Activated T-helper 1 cell treated with Interleukin-2 at 50 U/mL for 16 hours (primary cell): ENCODE measurements at places on chromosomes 7 and 10.

GRCh38 chr10:26468700-26469099 lies 30.6 kb downstream of the APBB1IP start:
- DNase-seq, result peak; percentile 40

DNA sequence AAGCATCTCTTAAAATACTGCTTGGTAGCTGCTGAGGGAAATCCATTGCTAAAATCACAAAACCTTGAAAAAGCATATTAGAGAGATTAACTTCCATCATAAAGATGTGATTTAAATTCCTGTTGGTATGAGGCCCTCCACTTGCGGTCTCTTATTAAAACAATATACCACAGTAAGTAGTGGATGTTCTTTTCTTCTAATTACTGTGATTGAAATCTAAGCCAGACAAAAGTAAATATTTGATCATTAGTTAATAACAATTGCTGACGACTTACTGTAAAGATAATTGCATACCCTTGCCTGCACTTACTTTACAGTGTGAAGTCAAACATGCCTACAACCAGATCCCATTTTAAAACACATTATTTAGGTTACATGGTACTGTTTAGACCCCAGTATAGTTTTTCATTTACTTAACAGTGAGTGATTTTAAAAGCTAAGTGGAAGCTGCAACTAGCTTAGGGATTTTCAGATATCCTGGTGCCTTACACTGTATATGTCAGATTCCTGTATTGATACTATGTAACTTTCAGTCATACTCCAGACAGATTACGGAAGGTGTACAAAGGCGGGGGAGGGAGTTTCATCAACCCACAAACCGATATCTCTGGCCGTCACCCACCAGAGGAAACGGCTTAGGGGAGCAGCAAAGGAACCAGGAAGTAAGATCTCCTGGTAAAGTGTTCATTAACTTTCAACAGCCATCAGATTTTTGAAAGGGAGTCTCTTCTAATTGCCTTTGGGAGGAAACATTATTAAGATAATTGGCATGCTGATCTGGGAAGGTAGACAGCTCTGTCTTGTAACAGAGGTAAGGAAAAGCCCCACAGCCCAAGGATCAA lies 986 bp downstream of the NRP1 start:
- no peak for DNase-seq

DNA sequence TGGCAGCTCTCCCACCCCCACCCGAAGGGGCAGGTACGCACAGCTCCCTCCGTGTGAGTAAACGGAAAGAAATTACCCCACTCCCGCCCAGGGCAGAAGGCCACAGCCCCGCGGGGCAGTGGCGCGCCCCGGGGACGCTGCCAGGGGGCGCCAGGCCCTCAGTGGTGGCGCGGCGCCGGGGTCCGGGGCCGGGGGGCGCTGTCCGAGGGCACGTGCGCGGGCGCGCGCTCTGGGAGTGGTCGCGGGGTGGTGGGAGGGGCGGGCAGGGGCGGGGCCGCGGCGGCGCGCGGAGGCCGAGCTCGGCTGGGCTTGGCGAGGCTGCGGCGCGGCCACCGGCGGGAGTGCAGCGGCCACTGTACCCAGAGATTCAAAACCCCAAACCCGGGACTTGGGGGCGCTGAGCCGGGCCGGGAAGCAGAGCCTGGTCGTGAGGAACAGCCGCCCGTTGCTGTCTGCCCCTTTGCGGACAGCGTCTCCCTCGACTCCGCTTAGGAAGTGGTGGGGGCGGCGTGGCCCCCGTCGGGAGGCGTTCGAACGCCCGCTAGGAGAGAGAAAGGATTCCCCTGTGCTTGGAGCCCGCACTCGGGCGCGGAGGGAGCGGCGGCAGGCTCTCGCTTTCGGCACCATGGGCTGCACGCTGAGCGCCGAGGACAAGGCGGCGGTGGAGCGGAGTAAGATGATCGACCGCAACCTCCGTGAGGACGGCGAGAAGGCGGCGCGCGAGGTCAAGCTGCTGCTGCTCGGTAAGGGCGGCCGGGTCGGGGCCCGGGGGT lies at the start of gene GNAI1:
TSS of gene GNAI1 (plus strand) at position 296 of the 773 bp plus-strand sequence. CDS start at position 626, 330 bp downstream.
- no peak for DNase-seq

GRCh38 chr10:133158756-133159610 lies 1.0 kb upstream of the KNDC1 start:
- DNase-seq, result no peak

- no peak for DNase-seq
These were observed 40.4 kb upstream of the PODXL start for GRCh38 chr7:131596785-131597184.

GRCh38 chr10:22705527-22705926 lies 8.9 kb downstream of the PIP4K2A start:
- DNase-seq, result no peak

DNA sequence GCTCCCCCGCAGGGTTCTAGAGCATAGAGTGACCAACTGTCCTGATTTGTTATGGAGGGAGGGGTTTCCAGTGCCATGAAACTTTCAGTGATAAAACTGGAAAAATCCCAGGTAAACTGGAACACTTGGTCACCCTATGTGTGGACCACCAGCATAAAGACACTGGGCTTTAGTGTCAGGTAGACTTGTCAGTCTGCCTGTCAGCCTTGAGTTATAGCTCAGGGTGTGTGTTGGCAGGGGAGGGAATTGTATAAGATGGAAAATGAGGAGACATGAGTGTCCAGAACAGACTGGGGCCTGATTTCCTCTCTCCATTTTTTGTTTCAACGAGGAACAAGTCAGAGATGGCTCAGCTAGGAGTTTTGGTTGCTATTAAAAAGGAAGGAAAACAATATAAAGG lies 10.2 kb upstream of the EFCAB10 start:
- no peak for DNase-seq

DNA sequence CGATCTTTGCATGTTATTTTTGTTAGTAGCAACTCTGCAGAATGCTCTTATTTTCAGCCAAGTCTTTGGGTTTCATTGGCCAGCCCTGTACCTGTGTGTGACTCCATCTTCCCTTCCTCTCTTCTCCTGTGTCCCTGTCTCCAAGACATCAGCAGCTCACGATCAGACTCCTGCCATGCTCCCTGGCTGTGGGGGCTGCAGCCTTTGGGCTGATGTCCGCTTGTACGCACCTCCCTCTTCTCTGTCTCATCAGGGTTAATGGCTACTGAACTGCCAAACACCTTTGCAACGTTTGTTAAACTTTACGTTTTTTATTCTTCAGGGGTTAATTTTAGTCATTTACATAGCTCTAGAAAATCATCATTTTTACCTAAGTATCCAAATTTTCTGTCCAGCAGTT lies 103.5 kb upstream of the RET start:
- no peak for DNase-seq

DNA sequence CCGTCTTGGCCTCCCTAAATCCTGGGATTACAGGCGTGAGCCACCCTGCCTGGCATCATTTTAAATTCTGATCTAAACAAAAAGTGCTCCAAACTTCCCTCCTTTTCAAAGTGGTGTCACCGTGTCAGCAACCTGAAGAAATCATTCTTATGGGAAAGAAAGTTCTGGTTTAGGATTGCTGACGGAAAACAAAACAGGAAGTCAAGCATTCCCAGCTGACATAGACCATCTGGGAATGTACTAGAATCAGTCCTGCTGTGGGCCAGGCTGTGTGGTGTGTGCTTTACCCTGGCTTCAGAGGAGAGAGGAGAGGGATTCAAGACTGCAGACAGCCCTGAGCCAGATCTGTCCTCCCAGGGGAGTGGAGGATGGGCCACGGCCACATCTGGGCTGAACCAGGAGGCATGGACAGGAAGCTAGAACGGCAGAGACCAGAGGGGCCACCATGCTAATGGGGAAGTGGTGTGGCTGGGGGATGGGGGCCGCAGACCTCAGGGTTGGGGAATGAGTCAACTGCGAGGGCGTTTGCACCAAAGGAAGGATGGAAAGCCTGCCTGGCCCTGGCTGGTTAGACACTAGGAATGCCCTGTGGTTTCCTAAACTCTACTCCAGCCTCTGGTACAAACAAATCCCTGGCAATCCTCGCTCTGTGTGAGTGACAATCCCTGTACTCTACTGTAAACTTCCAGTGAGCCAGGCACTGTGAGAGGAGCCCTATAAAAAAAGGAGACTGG lies 16.7 kb upstream of the CLIP2 start:
- no peak for DNase-seq

GRCh38 chr7:114979388-114979787 lies 57.5 kb downstream of the MDFIC start:
- no peak for DNase-seq

DNA sequence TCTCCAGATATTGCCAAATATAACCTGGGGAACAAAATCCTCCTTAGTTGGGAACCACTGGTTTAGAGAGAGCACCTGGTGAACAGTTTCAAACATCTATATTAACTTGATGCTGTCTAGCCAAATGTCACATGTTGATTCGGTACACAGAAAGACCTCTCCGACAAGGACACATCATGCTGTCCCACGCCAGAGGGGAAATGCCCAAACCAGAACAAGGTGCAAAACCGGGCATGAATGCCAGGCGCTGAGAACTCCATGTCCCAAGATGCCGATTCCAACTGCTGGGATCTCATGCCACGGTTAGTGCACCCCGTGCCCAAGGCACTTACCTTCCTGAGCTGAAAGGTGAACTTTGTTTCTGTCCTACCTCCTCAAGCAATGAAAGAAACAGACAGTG lies 100.8 kb downstream of the SFMBT2 start:
- DNase-seq, result no peak

DNA sequence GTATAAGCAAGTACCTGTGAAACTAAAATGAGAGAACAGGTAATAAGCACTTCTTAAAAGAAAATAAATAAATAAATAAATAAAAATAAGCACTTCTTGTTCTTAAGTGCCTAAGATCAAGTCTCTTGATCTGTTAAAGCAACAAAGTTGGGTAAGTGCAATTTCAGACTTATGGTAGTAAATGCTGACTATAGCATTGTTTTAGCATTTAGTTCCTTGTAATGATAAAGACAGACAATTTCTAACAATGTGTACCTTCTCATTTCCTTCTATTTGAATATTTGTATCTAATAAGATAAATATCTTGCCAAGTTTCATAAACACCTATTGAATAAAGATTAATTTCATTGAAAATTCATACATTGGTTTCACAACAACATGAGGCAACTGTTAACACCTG lies 87.4 kb downstream of the GALNT11 start:
- DNase-seq, result no peak

DNA sequence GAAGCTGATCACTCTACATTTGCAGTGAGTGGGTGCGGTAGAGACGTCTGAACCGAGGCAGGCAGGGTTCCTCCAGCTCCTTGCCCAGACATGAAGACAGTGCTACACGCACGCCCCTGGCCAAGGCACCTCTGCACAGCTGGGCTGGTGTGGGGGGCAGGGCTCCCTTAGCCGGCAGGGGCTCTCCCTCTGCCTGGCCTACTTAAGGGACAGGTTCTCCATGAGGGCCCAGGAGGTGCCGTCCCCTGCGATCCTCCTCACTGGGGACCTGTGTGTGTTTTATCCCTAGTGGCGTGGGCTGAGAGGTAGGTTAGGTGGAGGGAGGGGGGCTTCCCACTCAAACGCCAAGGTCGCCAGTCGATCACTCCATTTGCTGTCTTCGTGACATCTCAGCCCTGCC lies 35.3 kb downstream of the IL15RA start:
- no peak for DNase-seq

DNA sequence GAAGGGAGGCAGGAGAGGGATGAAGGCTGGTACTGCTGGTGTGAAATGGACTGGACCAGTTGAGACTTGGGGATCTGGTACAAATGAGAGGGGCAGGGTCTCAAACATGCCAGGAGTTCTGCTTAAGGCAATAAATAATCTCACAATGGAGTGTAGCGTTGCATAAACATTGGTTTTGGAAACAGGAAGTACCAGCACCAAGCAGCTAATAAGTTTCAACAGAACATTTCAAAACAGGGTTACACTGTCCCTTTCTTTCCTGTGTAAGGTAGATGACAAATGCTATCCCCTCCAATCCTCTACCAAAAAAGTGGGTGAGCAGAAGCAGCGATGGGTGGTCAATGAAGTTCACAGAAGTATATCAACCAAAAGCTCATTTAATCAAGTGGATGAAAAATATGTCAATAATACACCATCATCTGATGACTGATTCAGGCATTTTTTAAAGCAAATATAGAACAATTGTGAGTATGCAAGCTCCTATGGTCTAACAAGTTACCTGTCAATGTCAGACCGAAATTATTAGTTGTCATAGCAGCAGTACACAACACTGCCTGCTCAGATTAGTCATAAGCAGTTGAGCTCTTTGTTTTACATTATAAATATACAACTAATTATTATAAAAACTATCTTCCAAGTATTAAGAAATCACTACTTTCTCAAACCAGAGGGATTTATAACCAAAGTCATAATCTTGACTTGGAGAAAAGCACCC lies 220.0 kb downstream of the FAM107B start:
- no peak for DNase-seq

DNA sequence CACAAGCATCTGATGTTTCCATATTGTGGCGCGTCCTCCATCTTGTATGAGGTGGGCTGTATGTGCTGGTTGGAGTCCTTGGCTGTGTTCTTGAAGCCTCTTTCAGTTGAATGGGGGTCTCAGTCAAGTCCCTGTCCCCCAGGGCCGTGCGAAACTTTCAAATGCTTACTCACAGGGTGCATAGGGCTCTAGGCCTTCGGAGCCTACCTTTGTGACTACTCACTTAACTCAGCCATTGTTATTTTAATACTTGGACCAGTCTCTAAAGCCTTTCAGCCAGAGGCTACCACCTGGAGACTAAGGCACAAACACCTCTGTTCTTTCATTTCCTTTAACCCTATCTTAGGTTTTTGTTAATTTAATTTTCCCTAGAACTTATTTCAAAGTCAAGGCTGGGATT lies 785.9 kb downstream of the GATA3 start:
- no peak for DNase-seq

GRCh38 chr10:60555700-60556099 lies 166.0 kb upstream of the ANK3 start:
- DNase-seq, result no peak

DNA sequence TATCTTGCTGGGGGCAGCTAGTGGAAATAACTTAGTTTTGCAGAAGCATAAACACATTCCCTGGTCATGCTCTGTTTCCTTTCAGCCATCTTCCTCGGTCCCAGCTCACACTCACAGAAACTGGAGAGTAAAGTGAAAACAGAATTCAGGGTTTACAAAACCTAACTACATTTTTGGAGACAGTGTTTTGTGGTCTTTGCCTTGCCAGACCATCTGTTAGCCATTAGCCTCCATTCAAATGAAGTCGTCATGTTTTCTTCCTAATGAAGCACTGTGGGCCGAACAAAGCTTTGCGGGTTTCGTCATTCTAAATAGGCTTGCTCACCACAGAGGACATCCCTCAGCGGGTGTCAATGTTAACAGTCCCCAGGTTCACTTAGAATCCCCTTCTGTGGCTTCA lies 214.6 kb upstream of the TMEM72 start:
- DNase-seq, result no peak
